B cell (primary cell): ENCODE measurements at places on chromosomes 12 and 14. TPM values are rescaled to one million over a fixed set of nuclear protein-coding genes. Genes with fewer than 3 reads are reported as not detected.

DNA sequence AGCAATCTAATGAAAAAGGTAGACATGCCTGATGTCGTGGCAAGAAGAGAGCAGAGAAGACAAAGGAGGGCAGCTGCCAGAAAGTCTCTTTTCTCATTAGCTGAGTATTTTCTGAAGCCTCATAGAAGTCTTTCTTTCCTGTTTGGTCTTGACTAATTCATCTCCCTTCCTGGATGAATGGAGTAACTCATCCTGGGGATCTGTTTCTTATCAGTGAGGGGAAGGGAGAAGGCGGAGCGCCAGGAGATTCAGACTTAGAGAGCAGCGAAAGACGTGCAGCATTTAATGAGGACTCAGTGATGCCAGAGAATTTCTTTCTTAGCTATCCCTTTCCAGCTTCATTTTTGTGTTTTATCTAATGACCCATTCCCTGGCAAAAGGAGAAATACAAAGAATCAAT is 89.4 kb downstream of the SLC15A4 start:
- no peak overlapping the region for H3K27ac ChIP-seq
- H3K36me3 ChIP-seq, result no peaks in the 10 kb centered on the region
- no peak overlapping the region for H3K4me3 ChIP-seq
- H3K4me1 ChIP-seq, result no peaks in the 10 kb centered on the region
- no peaks in the 10 kb centered on the region for H3K27me3 ChIP-seq

GRCh38 chr14:95220663-95221231 is 63.4 kb upstream of the DICER1 start:
- no peak overlapping the region for H3K27ac ChIP-seq
- no peaks in the 10 kb centered on the region for H3K4me1 ChIP-seq
- no peak for DNase-seq
- no peaks in the 10 kb centered on the region for H3K27me3 ChIP-seq

GRCh38 chr14:33386781-33387180 is 448.1 kb downstream of the NPAS3 start:
- H3K36me3 ChIP-seq, result no peaks in the 10 kb centered on the region
- no peak overlapping the region for H3K4me3 ChIP-seq
- no peak overlapping the region for H3K27ac ChIP-seq
- no peaks in the 10 kb centered on the region for H3K4me1 ChIP-seq
- no peak for DNase-seq

DNA sequence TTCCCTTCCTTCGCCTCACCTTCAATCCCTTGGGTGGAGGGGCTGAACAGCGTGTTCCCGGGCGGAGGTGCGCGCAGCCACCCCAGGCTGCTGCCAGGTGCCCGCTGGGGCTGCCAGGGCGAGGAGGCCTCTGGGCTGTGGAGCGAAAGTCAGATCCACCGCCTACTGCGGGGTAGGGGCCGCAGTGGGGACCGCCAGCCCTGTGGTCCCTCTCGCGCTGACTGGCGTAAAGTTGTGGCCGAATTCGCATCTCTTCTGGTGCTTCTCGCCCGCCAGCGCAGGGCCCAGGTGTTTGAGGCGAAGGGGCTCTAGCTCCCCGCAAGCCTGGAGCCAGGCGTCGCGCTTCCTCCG is 6.9 kb upstream of the HOXC4 start:
- no peak overlapping the region for H3K27ac ChIP-seq
- H3K27me3 ChIP-seq, result peaks cover 89% of the 10 kb centered on the region
- H3K4me3 ChIP-seq, result no peak overlapping the region

- no peaks in the 10 kb centered on the region for H3K27me3 ChIP-seq
- H3K36me3 ChIP-seq, result peaks cover 7% of the 10 kb centered on the region
- no peak for DNase-seq
- H3K27ac ChIP-seq, result no peak overlapping the region
- no peaks in the 10 kb centered on the region for H3K4me1 ChIP-seq
Observed at GRCh38 chr12:100184549-100185145, 16.0 kb upstream of the ACTR6 start.

- no peaks in the 10 kb centered on the region for H3K27me3 ChIP-seq
- no peak for DNase-seq
- peaks cover 9% of the 10 kb centered on the region for H3K36me3 ChIP-seq
- H3K27ac ChIP-seq, result no peak overlapping the region
Observed at GRCh38 chr12:104291867-104292524, 11.5 kb upstream of the EID3 start.

DNA sequence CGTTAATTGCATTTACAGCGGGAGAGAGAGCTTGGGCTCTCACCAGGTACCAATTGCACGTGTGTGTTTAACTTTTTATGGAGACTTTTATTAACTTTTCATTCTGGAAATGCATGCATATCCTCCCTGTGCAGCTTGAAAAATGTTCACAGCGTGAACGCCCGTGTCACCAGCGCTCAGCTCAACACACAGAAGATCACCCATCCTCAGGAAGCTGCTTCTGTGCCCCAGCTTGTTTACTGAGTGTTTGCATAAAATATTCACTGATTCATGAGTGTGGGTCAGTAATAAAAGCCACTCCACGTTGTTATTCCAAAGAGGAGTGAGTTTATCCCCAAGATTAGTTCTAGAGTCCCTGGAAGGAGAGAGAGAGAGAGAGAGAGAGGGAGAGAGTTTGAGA is 75.5 kb upstream of the FZD10 start:
- H3K36me3 ChIP-seq, result no peaks in the 10 kb centered on the region
- H3K4me3 ChIP-seq, result no peak overlapping the region
- no peak for DNase-seq
- no peaks in the 10 kb centered on the region for H3K4me1 ChIP-seq

DNA sequence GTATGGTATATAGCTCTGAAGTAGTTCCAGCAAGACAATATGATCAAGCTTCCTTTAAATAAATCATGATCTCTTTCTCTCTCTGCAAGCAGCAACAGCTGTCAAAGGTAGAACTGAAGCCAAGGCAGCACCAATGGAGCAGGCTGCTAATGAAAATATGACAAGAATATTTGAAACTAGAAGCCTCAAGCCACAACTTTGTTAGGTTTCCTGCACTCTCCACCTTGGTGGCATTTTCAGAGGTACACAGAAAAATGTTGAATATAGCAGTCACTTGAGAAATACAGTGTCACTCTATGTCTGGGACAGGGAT is 43.8 kb upstream of the PSMA6 start:
- no peak overlapping the region for H3K27ac ChIP-seq
- no peaks in the 10 kb centered on the region for H3K4me1 ChIP-seq
- no peak overlapping the region for H3K4me3 ChIP-seq
- no peaks in the 10 kb centered on the region for H3K36me3 ChIP-seq

DNA sequence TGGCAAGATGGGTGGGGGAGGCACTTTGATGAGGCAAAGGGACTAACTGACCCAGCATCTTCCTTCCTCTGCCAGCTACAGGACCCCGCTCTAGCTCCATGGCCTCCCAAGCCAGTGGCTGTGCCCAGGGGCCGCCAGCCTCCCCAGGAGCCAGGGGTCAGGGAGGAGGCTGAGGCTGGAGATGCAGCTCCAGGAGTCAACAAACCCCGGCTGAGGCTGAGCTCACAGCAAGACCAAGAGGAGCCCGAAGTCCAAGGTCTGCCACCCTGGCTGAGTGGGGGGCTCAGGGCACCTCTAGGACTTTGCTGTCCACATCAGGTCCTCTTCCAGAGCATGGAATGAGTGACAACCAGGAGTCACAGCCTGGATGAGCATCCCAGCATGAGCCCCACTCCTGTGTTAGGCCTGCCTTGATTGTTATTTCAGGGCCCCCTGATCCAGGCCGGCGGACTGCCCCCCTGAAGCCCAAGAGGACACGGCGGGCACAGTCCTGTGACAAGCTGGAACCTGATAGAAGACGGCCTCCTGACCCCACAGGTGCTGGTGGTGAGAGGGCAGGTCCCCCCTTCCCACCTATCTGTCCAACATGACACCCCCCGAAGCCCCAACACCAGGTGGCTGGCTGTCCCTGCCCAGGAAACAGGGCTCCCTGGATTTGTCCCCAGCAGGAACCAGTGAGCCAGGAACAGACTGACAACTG is 2.5 kb upstream of the CPNE6 start:
- no peak for DNase-seq
- no peak overlapping the region for H3K27ac ChIP-seq
- H3K27me3 ChIP-seq, result no peaks in the 10 kb centered on the region
- H3K36me3 ChIP-seq, result no peaks in the 10 kb centered on the region

AVPR1A gene
- total RNA-seq, result not detected in 2 replicates

VWF gene
- not detected in 2 replicates for total RNA-seq

TCL1A gene
- total RNA-seq, result 272 and 275 TPM in 2 replicates

GLT8D2 gene
- not detected in 2 replicates for total RNA-seq

CELA1 gene
- total RNA-seq, result not detected in 2 replicates
